T-helper 2 cell treated with Interferon-gamma antibody and Interleukin-4, amounts not matched to agents 100 ng/mL and 5 ng/mL, for 36 hours (primary cell): ENCODE measurements at places on chromosomes 4 and X. TPM values are rescaled to one million over a fixed set of nuclear protein-coding genes. Genes with fewer than 3 reads are reported as not detected.

Gene ANOS1
- total RNA-seq, result 0.05 TPM in 1 of 2 replicates, not detected in the other

Gene GPRASP3
- 1.3 and 1.9 TPM in 2 replicates for total RNA-seq

Gene MCF2
- 0.23 and 0.34 TPM in 2 replicates for total RNA-seq

Gene TMEM131L
- total RNA-seq, result 37.8 and 41.9 TPM in 2 replicates

Gene CT45A5
- total RNA-seq, result 0.23 TPM in 1 of 2 replicates, not detected in the other

Gene MAGEA11
- not detected in 2 replicates for total RNA-seq

Gene TMSB15A
- 0.39 and 0.50 TPM in 2 replicates for total RNA-seq

Gene ZCCHC18
- 0.20 and 0.48 TPM in 2 replicates for total RNA-seq

Gene MSANTD1
- total RNA-seq, result 1.1 and 1.4 TPM in 2 replicates

Gene MAML3
- total RNA-seq, result 4.3 TPM in 2 replicates

Gene ETNPPL
- total RNA-seq, result not detected in 2 replicates

Gene FAM193A
- 33.1 TPM in 2 replicates for total RNA-seq

Gene PHEX
- 0.18 and 0.27 TPM in 2 replicates for total RNA-seq

Gene IDUA
- 35.3 and 36.0 TPM in 2 replicates for total RNA-seq

Gene TCEAL7
- total RNA-seq, result not detected in 2 replicates

Gene RS1
- not detected in 2 replicates for total RNA-seq

Gene CT45A9
- total RNA-seq, result not detected in 2 replicates

Gene XG
- total RNA-seq, result not detected in 2 replicates

Gene GPR82
- 0.07 TPM in 1 of 2 replicates, not detected in the other for total RNA-seq

Gene HCFC1
- total RNA-seq, result 115 and 119 TPM in 2 replicates

Gene RIPPLY1
- total RNA-seq, result not detected in 2 replicates

Gene TLL1
- not detected in 2 replicates for total RNA-seq

Gene ERCC6L
- total RNA-seq, result 10.8 and 11.4 TPM in 2 replicates

Gene TRIM2
- 0.23 and 0.57 TPM in 2 replicates for total RNA-seq

Gene SOWAHB
- total RNA-seq, result not detected in 2 replicates

Gene CSAG2
- not detected in 2 replicates for total RNA-seq

Gene CCKAR
- total RNA-seq, result not detected in 2 replicates

Gene GABRQ
- 0.02 TPM in 1 of 2 replicates, not detected in the other for total RNA-seq

Gene PAGE1
- total RNA-seq, result not detected in 2 replicates

Gene PPP1R2C
- not detected in 2 replicates for total RNA-seq

Gene LONRF3
- 0.14 TPM in 1 of 2 replicates, not detected in the other for total RNA-seq

Gene S100P
- total RNA-seq, result 34.1 and 37.1 TPM in 2 replicates

Gene EIF1AX
- 61.5 and 63.4 TPM in 2 replicates for total RNA-seq

Gene TADA2B
- total RNA-seq, result 23.3 and 25.2 TPM in 2 replicates

Gene PROM1
- not detected in 2 replicates for total RNA-seq

Gene MAGEB2
- total RNA-seq, result not detected in 2 replicates

Gene SUPT20HL2
- not detected in 2 replicates for total RNA-seq

Gene VEGFD
- not detected in 2 replicates for total RNA-seq

Gene SERPINA7
- total RNA-seq, result not detected in 2 replicates

Gene AVPR2
- total RNA-seq, result not detected in 2 replicates

Gene TIMM8A
- 15.9 and 17.2 TPM in 2 replicates for total RNA-seq

Gene TRPC3
- 0.20 and 0.64 TPM in 2 replicates for total RNA-seq

Gene NEIL3
- total RNA-seq, result 38.0 and 38.9 TPM in 2 replicates

Gene ANAPC4
- 50.1 TPM in 2 replicates for total RNA-seq

Gene RAB39B
- total RNA-seq, result 8.4 and 8.7 TPM in 2 replicates

Gene EXOC1L
- total RNA-seq, result not detected in 2 replicates

Gene GPR173
- total RNA-seq, result not detected in 2 replicates

Gene IL3RA
- 18.1 and 18.4 TPM in 2 replicates for total RNA-seq

Gene MAGED4
- total RNA-seq, result not detected in 2 replicates

Gene LEF1
- 173 and 175 TPM in 2 replicates for total RNA-seq

Gene TENM3
- total RNA-seq, result not detected in 2 replicates

Gene YY2
- 2.1 and 2.3 TPM in 2 replicates for total RNA-seq

Gene COL4A6
- total RNA-seq, result not detected in 2 replicates

Gene NAP1L2
- total RNA-seq, result 2.4 and 2.9 TPM in 2 replicates

Gene FAM149A
- 0.23 and 0.25 TPM in 2 replicates for total RNA-seq
